ENCODE measurements at places on chromosomes 11 and 22.

DNA sequence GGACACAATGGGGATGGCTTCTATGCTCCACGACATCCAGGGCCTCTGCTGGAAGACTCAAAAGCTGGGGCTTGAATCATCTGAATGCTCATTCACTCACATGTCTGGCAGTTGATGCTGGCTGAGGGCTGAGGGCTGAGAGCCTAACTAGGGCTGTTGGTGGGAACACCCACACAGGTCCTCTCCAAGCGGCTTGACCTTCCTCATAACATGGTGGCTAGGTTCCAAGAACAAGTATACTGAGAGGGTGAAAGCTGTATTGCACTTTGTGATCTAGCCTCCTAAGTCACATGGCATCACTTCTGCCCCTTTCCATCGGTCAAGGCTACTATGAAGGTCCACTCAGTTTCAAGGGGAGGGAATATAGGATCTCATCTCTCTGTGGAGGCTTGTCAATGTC is 7.5 kb downstream of the TMEM151A start:
- DNase-seq = no peak

DNA sequence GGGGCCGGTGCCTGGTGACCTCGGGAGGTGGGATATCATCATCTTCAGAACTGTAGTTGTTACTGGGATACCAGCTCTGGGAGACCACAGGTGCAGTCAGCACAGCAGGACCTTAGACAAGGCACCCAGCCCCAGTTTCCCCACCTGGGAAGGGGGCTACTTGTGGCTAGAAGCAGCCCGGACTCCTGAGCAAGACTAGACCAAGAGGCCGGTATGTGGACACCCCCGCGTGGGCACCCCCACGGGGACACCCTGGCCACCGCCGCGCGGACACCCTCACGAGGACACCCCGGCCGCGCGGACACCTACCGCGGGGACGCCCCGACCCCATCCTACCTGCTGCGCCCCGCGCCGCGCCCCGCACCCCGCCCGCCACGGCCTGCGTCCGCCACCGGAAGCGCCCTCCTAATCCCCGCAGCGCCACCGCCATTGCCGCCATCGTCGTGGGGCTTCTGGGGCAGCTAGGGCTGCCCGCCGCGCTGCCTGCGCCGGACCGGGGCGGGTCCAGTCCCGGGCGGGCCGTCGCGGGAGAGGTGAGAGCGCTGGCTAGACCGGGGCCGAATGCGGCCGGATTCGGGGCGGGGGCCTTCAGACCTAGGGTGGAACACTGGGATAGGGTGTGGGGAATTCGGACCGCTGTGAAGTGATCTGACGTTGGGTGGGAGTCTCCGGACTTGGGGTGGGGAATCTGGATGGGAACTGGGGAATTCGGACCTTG is at the start of the genes COMT and TXNRD2:
COMT (plus strand) TSS at position 408 of the 718 bp plus-strand sequence. CDS start 20,755 bp downstream, outside the sequence.
TXNRD2 (minus strand) TSS at position 454 of the 718 bp plus-strand sequence; CDS start at position 439, 15 bp downstream.
- DNase-seq = peak; percentile 50

GRCh38 chr11:17649261-17649660 is 70.1 kb upstream of the MYOD1 start:
- no peak for DNase-seq

DNA sequence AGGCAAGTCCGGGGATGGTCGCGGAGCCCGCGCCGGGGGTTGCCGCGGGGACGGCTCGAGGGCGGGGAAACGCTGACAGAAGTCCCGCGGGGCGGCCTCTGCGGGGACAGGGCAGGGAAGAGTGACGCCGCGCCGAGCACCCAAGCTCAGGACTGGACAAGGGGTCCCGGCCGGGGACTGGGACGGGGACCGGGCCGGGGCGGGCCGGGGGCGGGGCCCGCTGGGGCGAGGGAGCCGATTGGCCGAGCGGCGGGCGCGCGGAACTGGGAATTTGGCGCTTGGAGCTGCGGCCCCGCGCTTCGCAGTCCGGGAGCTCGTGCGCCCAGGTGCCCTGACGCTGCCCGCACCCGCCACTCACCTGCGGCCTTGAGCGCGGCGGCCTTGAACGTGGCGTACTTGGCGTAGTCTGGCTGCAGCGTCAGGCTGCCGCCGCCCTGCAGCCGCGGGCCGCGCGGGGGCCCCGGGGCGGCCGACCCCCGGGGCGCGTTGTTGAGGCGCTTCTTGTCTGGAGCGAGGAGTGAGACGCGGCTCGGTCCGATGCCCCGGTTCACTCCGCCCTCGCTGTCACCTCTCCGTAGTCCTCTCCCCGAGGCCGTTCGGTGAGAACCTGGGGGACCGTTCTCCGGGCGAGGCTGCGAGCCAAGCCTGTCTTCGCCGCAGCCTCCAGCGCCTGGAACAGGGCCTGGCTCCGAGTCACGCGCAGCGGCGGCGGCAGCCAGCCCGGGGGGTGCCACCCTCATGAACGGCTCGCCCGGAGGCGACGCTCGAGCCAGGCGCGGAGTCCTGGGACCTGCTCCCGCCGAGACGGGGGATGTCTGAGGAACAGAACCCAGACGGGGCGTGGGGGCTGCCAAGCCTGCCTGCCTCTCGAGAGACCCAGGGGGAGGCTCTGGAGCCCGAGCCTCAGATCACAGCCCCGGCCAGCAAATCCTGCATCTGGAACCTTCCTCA is 4.5 kb downstream of the SHISA8 start:
- no peak for DNase-seq

- DNase-seq = no peak
Measured at GRCh38 chr22:27133019-27133431, 475.6 kb downstream of the MIAT start.

DNA sequence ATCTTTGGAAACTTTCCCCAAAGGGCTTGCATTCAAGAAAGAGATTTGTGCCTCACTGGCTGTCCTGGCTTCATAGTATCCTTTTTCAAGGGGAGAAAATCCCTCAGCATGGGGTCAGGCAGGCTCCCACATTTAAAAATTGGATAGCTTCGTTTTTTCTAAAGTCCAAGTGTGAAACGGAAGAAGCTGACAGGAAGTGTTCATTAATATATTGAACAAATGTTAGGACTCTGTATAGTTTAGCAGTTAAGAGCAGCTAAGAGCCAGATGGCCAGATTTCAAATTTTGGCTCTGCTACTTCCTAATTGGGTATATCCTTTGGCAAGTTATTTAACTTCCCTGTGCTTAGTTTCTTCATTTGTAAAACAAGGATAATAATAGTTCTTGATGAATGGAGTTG is 354.9 kb upstream of the FAT3 start:
- DNase-seq = no peak

GRCh38 chr22:42721045-42721434 is 370 bp upstream of the A4GALT start:
- no peak for DNase-seq

GRCh38 chr11:15976433-15977045 is 379.8 kb downstream of the SOX6 start:
- DNase-seq = no peak

DNA sequence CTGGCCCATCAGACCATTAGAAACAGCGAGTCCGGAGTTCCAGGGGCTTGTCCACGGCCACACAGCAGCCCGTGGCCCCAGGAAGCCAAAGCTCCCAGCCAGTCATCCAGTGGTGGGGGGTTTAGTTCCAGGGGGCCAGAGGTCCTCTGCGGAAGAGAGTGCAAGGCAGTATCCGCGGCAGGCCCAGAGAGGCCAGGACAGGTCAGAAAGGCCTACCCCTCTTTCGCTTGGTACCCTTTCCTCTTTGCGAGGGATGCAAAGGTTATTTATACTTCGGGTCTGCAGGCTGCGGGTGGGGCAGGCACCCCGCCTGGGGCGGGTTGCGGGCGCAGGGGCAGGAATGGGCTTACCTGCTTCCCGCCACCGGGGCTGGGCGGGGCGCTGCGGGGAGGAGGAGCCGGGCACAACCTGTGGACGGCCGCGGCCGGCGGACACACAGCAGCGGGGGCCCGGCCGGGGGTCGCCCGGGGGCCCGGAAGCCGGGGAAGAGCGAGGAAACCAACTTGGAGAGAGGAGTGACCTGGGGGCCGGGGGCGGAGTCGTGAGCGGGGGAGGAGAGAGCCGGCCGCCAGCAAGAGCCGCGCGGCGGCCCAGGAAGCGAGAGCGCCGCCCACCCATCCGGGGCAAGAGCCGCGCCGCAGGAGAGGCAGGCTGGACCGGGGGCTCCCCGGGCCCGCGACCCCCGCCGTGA is at the start of gene SH3BP1:
SH3BP1 (plus strand) TSS at position 600 of the 691 bp plus-strand sequence. CDS start 119 bp downstream, outside the sequence.
- no peak for DNase-seq

- DNase-seq = no peak
Measured at GRCh38 chr11:11391796-11392463, 38.9 kb upstream of the CSNK2A3 start.

DNA sequence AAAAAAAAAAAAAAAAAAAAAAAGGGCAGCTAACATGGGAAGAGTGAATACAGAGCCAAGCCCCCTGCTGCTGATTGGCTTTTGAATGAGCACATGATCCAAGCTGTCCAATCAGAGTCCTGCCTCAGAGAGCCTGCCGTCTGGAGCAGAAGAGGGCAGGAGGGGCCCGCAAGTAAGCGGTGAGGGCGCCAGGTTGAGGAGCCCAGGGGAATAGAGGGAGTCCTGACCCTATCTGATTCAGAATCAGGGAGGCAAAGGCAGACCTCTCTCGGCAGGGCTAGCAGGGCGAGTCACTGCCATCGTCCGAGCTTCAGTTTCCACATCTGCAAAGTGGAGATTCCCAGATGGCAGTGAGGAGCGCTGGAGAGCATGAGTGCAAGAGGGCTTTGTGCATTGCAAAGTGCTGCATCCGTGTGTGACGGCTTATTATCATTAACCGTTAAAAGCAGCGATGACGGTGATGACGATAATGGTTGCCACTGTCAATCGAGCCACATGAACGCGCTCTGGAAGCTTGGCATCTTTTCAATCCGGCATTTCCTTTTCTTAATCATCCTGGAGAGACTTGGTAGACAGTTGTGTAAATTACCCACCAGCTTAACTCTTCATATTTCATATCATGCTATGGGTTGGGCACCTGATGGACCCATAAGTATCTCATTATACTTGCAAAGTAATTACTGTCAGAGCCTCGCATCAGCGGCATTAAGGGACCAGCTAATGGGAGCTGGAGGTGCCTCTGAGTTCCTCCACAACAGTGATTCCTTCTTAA is 68.6 kb upstream of the ATXN10 start:
- no peak for DNase-seq

DNA sequence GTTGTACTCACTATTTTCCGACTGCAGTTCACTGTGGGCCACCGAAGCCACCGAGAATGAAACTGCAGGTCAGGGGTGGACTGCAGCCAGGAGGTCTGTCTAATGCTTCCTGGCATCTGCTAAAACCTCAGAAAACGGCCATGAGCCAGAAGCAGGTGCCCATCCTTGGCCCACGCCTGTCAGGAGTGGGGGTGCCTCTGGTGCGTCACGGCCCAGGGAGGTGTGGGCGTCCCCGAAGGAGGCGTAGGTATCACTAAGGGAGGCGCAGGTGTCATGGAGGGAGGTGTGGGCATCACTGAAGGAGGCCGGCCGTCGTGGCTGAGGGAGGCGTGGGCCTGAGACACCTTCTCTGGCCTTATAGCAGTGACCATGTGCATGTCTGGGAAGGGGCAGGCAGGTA is 456.2 kb downstream of the TBC1D22A start:
- DNase-seq = no peak

- DNase-seq = no peak
Measured at GRCh38 chr11:45089251-45089650, 57.2 kb upstream of the PRDM11 start.

- no peak for DNase-seq
Measured at GRCh38 chr22:42203609-42204008, 66.8 kb downstream of the TCF20 start.

GRCh38 chr11:58575377-58576020 is at the start of gene LPXN:
LPXN (minus strand) TSS chr11:58575856; CDS start chr11:58575772, 84 bp downstream.
- DNase-seq = no peak

GRCh38 chr22:24191381-24191841 is 10.1 kb downstream of the SUSD2 start:
- no peak for DNase-seq

DNA sequence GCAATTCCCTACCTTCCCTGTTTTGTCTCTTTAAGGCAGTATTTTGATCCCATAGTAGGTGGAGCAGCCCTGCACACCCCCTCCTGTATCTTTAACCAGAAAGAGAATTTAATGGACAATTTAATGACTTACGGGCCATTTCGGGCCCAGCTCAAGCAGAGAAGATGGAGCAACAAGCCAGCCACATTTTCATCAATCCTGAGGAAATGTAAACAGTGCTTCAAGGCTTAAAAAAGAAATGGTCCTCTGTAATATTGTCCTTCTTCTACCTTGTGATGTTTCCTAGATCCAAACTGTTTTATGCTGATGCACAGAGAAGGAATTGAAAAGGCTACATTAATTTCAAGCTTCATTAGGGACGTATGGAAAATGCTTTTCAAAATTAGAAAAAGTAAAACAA is 88.6 kb downstream of the MTMR3 start:
- DNase-seq = no peak

GRCh38 chr11:39910087-39910486 is 1549.4 kb downstream of the LRRC4C start:
- DNase-seq = no peak

- DNase-seq = no peak
Measured at GRCh38 chr22:25569361-25569760, 4.9 kb downstream of the GRK3 start.

DNA sequence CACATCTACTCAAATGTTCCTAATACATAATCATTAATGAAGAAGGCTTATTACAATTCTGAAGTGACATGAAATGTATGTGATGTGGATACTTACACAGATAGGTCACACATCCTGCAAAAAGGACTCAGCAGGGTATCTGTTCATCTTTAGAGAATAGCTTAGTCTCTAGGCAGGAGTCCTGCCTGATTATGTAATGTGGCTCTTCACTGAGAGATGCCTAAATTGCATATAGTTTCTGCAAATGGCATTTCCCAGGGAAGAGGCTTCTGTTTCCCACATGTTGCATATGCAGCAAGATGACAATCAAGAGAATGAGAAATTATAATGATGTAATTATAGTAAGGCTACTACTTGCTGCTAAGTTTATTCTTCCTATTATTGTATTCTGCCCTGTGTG is 58.8 kb upstream of the SLC36A4 start:
- DNase-seq = no peak

- peak; percentile 57 for DNase-seq
Measured at GRCh38 chr22:20979243-20979809, 2.8 kb upstream of the LZTR1 start.

DNA sequence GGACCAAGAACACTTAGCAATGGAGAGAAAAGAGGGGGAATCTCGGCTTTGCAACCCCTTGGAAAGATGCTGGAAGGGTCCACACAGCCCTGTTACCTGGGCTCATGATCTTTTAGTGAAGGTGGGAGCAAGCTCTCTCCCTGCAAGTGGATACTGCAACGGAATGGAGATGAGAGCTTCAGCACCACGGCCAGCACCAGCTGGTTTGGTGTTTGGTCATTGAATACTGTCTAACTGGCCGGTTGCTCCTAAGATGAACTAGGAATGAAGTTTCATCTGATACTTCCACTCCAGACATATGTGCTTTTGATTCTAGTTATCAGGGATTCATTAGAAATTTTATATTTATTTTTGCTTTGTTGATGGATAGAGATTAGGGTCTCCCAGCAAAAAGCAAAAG is 16.3 kb downstream of the HTR3A start:
- no peak for DNase-seq

- DNase-seq = no peak
Measured at GRCh38 chr11:32576456-32576855, 7.2 kb upstream of the EIF3M start.

DNA sequence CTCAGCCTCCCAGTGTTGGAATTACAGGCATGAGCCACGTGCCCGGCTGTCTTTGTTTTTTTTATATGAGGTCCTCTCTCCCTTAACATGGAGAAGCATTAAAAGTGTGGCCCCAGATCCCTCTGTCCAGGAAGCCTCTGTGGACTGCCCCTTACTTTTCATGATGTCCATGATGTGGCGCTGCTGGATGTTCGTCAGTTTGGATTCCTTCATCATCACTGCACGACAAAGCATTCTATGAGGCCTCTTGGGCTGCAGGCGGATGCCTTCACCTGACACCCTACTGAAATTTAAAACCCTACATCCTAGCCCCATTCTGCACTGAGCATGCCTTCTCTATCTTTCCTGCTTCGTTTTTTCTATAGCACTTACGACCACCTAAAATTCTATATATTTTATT is 2.1 kb downstream of the C22orf23 start:
- no peak for DNase-seq
